Islet precursor cell (in vitro differentiated cells): ENCODE measurements at places on chromosomes 1 and 21.
A peak's percentile ranks its signal among the peaks of the same experiment; 100 is the strongest.

- DNase-seq = peak; percentile 77
These were observed 7.4 kb upstream of the IRF2BP2 start for GRCh38 chr1:234617131-234617985.

- no peak for DNase-seq
These were observed 190.6 kb downstream of the FMN2 start for GRCh38 chr1:240282061-240282830.

- no peak for DNase-seq
These were observed 252.3 kb downstream of the BRINP2 start for GRCh38 chr1:177423090-177423489.

- DNase-seq = no peak
These were observed 79.9 kb downstream of the DMRTA2 start for GRCh38 chr1:50343323-50343722.

GRCh38 chr1:168407832-168408538 is 127.3 kb downstream of the TBX19 start:
- no peak for DNase-seq

- peak; percentile 10 for DNase-seq
These were observed 4.0 kb downstream of the S100A7A start for GRCh38 chr1:153420306-153420705.

- no peak for DNase-seq
These were observed 287.0 kb downstream of the SDCCAG8 start for GRCh38 chr1:243542739-243543415.

DNA sequence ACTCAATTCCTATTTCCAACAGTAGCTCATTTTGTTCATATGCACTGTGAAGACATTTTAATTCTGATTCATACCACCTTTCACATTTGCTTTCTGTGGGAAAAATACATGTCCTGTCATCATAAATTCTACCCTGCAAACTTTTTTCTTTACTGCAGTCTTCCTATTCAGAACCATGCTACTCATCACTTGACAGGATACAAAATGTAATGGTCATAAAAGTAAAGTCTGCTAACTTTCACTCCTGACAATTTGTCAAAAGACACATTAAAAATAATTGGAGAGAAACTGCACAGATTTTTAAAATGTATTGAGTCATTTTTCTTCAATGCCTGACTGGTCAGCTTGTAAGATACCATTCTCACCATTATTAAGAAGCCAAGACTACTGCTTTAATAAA is 1817.1 kb downstream of the BRINP3 start:
- no peak for DNase-seq

GRCh38 chr1:59776960-59777852 is 37.5 kb upstream of the HOOK1 start:
- DNase-seq = no peak
